ENCODE measurements at places on chromosomes 5 and 9.

- no peak for DNase-seq
Observed at GRCh38 chr9:111176511-111176910, 138.2 kb upstream of the LPAR1 start.

DNA sequence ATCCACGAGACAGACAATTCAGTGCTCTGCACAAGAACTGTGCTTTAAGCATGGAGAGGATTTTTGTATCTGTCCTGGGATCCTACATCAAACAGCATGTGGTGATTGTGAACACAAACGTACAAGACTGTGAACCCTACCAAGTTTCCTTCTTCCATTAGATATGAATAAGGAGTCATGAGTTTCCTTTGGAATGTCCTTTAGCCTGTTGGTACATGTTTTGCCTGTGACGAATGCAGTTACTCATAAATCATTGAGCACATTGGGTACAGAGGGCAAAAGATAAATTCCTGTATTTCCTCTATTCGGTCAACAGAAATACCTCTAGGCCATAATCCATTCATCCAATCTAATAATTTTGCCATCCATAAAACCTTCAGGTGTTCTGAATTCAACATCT is 61.5 kb downstream of the FXN start:
- no peak for DNase-seq

- peak; percentile 79 for DNase-seq
Observed at GRCh38 chr5:139635606-139636206, 12.4 kb upstream of the CXXC5 start.

DNA sequence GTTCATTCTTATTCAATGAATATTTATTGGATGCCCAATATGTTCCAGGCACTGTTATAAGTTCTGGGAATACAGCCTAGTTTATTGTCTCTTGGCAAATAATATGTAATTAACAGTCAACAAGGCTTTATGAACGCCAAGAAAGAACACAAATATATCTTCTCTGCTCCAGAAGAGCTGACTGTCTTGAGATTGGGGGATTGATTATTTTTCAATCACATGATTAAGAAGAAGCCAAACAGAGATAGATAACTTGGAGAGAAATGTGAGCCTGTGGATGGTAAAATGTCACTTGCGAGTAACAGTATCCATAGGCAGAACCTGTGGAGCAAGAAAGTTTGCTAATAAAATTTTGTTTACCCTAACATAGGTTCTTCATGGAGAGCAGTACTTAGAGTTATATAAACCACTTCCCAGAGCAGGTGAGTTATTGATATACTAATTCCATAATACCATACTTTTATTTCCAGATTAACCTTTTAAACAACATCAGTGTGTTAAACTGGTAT is 49.4 kb downstream of the HSD17B4 start:
- no peak for DNase-seq

DNA sequence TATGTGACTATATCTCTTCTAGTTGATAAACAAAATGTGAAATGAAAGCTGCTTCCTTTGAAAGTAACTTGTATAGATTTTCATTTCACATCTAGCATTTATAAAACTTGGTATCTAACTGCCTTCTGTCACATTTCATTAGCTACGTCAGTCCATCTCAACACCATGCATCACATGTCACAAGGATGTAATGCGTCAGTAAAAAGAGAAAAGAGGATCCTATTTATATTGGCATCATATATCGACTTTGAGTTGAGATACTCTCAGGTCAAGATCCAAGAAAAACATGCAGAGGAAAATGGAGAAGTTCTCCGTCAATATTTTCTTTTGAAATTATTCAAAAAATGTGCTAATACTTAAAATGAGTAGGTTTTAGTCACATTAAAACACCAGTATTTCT is 1211.2 kb downstream of the EFNA5 start:
- no peak for DNase-seq

DNA sequence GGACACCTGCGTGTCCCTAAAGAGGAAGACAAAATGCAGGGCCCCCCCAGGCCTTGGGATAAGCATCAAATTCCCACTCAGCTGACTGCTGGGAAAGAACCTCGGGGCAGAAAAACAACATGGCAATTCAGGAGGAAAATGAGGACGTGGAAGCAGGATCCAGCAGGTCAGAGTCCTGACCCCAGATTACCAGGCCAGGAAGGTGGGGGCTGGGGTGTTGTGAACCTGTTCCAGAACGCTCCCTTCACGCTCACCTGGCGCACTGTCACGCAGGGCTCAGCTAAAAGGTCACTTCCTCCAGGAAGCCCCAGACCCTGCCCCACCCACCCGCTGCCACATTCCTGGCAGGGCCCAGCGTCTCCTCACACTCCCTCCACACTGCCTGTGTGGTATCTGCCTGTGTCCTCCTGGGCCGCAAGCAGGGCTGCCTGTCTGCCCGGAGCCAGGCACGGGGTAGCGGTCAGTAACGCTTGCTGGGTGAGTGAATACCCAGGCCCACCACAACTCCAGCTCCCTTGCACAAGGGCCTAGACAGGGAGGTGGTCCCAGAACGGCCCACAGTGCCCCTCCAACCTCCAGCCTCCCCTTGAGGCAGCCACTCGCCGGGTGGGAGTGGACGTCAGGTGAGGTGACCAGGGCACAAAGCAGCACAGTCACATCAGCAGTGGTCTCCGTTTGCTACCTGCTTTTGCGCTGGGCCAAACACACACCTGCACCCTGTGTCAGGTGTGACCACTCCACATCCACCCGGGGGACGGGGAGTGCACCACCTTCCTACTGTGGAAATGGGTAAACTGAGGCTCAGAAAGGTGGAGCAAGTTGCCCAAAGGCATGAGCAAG is 18.1 kb downstream of the VAV2 start:
- no peak for DNase-seq

DNA sequence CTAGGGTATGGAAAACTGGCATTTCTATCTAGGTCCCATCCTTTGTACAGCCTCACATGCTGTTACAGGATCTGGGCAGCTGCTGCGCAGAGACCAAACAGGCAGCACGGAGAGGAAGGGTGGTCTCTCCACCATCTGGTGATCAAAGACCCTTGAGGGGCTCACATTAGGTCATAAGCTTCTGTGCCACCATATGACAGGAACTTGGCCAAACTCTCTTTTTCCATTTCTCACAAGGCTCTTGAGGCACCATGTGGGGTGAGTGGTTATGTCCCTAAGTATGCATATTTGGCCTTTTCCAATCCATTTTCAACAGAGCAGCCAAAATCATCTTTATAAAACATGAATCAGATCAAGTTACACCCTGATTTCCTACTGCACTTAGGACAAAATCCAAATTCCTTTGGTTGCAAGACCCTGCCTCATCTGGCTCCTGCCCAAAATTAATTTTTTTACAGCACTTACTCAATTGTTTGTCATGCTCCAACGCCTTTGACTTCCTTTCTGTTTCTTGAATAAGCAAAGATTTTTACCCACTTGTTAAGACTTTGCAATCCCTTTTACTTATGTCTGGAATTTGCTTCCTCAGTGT is 730.0 kb downstream of the MAT2B start:
- no peak for DNase-seq

- no peak for DNase-seq
Observed at GRCh38 chr5:56055287-56055686, 60.5 kb upstream of the IL6ST start.

GRCh38 chr5:2560435-2560834 is 191.0 kb downstream of the IRX2 start:
- no peak for DNase-seq

DNA sequence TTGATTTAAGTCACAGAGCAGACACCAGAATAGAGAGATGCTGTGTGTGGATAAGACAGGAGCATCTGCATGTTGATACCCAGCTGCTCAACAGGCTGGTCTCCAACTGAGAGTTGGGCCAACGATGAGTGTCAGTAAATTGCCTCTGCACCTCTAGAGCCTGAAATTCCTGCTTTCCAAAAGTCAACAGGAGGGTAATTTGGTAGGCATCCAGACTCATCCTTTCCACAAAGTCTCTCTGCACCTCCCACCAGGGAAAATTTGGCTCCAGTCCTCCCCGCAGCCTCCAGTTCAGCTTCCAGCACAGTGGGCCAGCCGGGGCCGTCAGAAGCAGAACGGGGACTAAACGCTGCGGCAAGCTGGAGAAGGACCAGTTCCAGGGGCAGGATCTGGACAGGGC is 136.9 kb downstream of the RFK start:
- no peak for DNase-seq

- DNase-seq: peak; percentile 38
Observed at GRCh38 chr9:84002344-84002743, 21.7 kb downstream of the RMI1 start.

- DNase-seq: peak; percentile 33
Observed at GRCh38 chr5:177431317-177432142, 5.1 kb downstream of the GRK6 start.

- no peak for DNase-seq
Observed at GRCh38 chr5:136246632-136247031, 53.7 kb upstream of the SMIM32 start.

DNA sequence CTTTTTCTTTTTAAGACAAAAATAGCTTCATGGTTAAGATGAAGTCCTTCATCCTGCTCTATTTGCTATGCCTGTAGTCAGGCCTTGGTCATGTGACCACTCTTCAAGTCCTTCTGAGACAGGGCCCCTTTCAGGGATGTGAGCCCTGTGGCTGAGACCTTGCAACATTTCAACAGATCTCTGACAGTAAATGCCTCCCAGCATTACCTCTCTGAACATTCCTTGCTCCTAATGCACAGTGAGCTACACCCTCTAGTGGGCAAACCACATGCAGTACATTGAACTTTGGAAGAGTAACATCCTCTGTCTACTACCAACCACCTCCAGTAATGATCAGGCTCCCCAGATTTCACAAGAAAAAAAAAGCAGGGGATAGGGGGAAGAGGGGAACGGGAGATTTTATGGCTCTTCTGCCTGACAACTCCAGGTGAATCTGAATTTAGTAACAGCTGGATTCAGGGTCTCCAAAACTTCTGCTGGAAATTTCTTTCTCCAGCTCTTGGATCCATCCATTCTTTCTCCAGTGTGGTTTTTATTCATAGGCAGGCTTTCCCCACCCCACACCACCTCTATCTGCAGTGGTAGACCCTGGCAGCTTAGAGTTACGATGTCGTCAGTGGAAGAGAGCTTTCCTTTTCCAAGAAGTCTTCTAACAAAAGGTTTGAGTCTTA is 8.9 kb upstream of the FBXO38 start:
- DNase-seq: peak; percentile 73

DNA sequence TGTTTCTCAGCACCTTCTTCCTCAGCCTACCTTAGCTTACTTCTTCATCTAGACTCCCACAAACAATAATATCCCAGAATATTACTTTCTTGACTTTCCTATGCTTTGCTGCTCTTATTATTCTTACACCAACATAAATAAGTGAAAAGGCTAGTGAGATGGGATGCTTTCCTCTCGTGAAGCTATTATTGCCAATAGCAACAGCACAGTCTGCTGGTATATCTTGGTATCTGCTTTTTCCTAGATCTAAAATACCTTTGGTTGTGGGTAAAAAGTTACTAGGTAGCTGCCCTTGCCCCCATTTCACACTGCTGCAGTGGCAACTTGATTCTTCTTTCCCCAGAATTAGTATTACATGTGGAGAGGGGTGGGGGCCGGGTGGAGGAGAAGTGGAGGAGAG is 26.1 kb upstream of the GLIPR2 start:
- DNase-seq: no peak
